Right atrium auricular region (tissue), 2 donors: ENCODE measurements at places on chromosomes 11 and 22. TPM values are rescaled to one million over a fixed set of nuclear protein-coding genes. Genes with fewer than 3 reads are reported as not detected.

The DCDC1 gene
- total RNA-seq: 0.15 TPM

The MS4A7 gene
- 27.7 TPM for total RNA-seq

The NLRP10 gene
- total RNA-seq: not detected

The RCE1 gene
- total RNA-seq: 8.1 TPM

The DUSP8 gene
- 4.4 TPM for total RNA-seq

The BRSK2 gene
- total RNA-seq: 0.19 TPM

The ADM2 gene
- total RNA-seq: 0.08 TPM

The VPREB3 gene
- not detected for total RNA-seq

The HIC2 gene
- 3.3 TPM for total RNA-seq

GRCh38 chr11:69860796-69861445 lies 41.7 kb upstream of the FGF3 start:
- H3K27me3 ChIP-seq: no peaks in the 10 kb centered on the region
- no peak for DNase-seq
- H3K4me1 ChIP-seq: no peaks in the 10 kb centered on the region
- no peaks in the 10 kb centered on the region for H3K36me3 ChIP-seq
- no peak overlapping the region for H3K27ac ChIP-seq

- no peaks in the 10 kb centered on the region for H3K4me1 ChIP-seq
- no peaks in the 10 kb centered on the region for H3K36me3 ChIP-seq
- no peak overlapping the region for H3K27ac ChIP-seq
- no peak overlapping the region for H3K4me3 ChIP-seq
- DNase-seq: no peak
Measured at GRCh38 chr11:57049749-57050148, 61.0 kb downstream of the OR5AK2 start.

GRCh38 chr11:87889126-87889525 lies 286.1 kb downstream of the RAB38 start:
- no peak overlapping the region for H3K4me3 ChIP-seq
- no peak overlapping the region for H3K27ac ChIP-seq
- no peaks in the 10 kb centered on the region for H3K27me3 ChIP-seq
- no peak for DNase-seq
- H3K36me3 ChIP-seq: no peaks in the 10 kb centered on the region
- H3K4me1 ChIP-seq: no peaks in the 10 kb centered on the region

DNA sequence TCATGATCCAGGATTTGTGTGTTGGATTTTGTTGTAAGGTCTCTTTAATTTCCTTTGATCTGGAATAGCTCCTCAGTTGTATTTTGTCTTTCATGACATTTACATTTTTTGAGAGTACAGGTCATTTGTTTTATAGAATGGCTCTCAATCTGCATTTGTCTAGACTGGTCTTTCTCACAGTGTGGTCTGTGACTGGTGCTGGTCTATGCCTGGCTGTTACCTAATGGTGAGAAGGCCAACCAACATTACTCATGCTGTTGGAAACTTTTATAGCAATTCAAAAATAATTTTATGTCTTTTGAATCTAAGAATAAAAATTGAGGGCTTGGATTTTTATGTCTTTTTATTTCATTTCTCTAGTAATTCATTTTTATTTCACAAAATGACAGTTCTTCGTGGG lies 3.9 kb upstream of the NCR3LG1 start:
- no peak for DNase-seq
- H3K27ac ChIP-seq: no peak overlapping the region
- H3K4me1 ChIP-seq: no peaks in the 10 kb centered on the region
- H3K4me3 ChIP-seq: no peak overlapping the region
- H3K36me3 ChIP-seq: no peaks in the 10 kb centered on the region

GRCh38 chr11:30435488-30435887 lies 112.6 kb downstream of the ARL14EP start:
- no peak overlapping the region for H3K4me3 ChIP-seq
- no peaks in the 10 kb centered on the region for H3K36me3 ChIP-seq
- no peaks in the 10 kb centered on the region for H3K27me3 ChIP-seq
- H3K27ac ChIP-seq: peak overlapping the region; percentile 24
- DNase-seq: no peak

GRCh38 chr11:113263458-113264259 lies 50.7 kb upstream of the TTC12 start:
- H3K4me1 ChIP-seq: peaks cover 14% of the 10 kb centered on the region
- H3K27ac ChIP-seq: no peak overlapping the region
- DNase-seq: no peak
- H3K27me3 ChIP-seq: no peaks in the 10 kb centered on the region
- H3K36me3 ChIP-seq: no peaks in the 10 kb centered on the region
- H3K4me3 ChIP-seq: no peak overlapping the region

DNA sequence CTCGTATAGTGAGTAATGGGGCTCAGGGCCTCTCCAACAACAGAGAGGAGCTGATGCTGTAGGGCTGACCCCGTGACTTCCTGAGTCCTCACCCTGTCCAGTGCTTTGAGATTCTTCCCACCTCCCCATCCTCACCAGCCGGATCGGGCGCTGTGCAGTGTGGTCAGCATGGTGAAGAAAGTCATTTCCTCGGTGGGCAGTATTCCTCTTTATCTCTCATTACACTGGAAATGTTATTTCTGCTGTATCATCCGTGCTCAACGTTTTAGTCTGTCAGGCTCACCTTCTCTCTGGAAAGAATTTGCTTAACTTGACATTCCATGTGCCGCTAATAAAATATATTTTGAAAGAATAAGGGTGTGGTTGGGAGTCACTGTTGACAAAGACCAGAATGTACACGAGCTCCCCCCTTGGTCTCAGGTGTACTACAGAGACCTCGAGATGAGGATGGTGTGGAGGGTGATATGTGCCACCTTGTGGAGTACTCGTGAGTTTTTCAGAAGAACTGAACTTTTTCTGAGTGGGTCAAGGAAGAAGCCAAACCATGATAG lies 25.7 kb upstream of the SCGB1A1 start:
- no peak for DNase-seq
- no peaks in the 10 kb centered on the region for H3K4me1 ChIP-seq
- no peaks in the 10 kb centered on the region for H3K27me3 ChIP-seq
- H3K4me3 ChIP-seq: no peak overlapping the region

DNA sequence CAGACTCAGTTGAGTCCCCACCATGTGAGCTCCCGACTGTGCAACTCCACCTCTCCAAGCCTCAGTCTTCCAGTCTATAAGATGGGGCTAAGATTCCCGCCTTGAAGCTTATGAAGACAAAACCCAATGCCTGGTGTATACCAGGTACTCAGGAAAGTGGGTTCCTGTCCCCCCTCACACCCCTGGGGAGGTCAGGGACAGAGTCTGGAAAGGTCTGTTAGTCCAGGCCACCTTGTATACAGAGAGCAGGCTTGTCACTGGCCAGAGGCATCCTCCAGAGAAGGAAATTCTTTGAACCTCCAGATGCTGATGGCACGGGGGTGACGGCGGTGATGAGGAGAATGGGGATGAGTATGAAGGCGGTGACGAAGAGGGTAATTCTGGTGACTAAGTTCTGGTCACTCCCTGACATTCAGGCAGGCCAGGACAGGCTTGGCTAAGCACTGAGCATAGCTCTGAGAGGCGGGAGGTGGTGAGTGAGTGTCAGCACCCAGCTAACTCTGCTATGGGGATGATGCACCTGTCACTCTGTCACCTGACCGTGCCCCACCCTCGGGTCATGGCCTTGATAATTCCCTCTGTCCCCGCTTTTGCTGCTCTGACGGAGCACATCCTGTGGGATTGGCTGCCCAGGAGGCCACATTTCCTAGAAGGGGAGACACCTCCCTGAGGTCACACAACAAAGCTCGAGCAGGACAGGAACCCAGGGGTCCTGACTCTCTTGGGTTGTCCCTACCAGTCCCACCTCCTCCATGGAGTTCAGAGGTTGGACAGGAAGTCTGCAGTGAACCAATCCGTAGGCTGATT lies 30.9 kb upstream of the CSNK1E start:
- H3K27ac ChIP-seq: no peak overlapping the region
- H3K4me3 ChIP-seq: no peak overlapping the region
- H3K36me3 ChIP-seq: no peaks in the 10 kb centered on the region
- peak; percentile 58 for DNase-seq
- no peaks in the 10 kb centered on the region for H3K4me1 ChIP-seq
- H3K27me3 ChIP-seq: no peaks in the 10 kb centered on the region

- no peak overlapping the region for H3K27ac ChIP-seq
- H3K36me3 ChIP-seq: no peaks in the 10 kb centered on the region
- no peak for DNase-seq
- no peaks in the 10 kb centered on the region for H3K4me1 ChIP-seq
- H3K27me3 ChIP-seq: no peaks in the 10 kb centered on the region
Measured at GRCh38 chr11:44880511-44880910, 70.2 kb downstream of the TP53I11 start.

DNA sequence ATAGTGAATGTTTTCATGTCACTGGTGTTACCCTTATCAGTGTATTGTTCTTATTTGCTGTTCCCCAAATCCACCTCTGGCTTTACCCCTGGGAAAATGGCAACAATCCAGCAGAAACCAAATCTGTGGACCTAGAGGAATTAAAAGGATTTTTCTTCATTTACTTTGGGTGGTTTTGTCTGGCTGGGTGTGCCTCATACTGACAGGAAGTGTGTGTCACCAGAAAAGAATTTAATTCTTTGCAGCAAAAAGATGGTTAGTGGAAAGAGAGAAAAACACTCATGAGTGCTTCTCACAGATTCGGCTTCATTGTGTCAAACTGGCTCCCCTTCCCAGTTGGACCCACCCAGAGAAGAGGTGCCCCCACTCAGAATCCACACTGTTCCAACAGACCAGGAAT lies 38.9 kb downstream of the FZD4 start:
- peak overlapping the region; percentile 70 for H3K27ac ChIP-seq
- H3K4me3 ChIP-seq: no peak overlapping the region
- no peak for DNase-seq
- no peaks in the 10 kb centered on the region for H3K27me3 ChIP-seq

GRCh38 chr22:38412435-38413084 lies 42.4 kb downstream of the KCNJ4 start:
- no peaks in the 10 kb centered on the region for H3K27me3 ChIP-seq
- DNase-seq: peak; percentile 57
- H3K4me1 ChIP-seq: peaks cover 26% of the 10 kb centered on the region

GRCh38 chr22:44583061-44583760 lies 85.2 kb upstream of the RTL6 start:
- no peak overlapping the region for H3K4me3 ChIP-seq
- no peak overlapping the region for H3K27ac ChIP-seq
- H3K27me3 ChIP-seq: no peaks in the 10 kb centered on the region
- H3K36me3 ChIP-seq: no peaks in the 10 kb centered on the region
- no peak for DNase-seq

DNA sequence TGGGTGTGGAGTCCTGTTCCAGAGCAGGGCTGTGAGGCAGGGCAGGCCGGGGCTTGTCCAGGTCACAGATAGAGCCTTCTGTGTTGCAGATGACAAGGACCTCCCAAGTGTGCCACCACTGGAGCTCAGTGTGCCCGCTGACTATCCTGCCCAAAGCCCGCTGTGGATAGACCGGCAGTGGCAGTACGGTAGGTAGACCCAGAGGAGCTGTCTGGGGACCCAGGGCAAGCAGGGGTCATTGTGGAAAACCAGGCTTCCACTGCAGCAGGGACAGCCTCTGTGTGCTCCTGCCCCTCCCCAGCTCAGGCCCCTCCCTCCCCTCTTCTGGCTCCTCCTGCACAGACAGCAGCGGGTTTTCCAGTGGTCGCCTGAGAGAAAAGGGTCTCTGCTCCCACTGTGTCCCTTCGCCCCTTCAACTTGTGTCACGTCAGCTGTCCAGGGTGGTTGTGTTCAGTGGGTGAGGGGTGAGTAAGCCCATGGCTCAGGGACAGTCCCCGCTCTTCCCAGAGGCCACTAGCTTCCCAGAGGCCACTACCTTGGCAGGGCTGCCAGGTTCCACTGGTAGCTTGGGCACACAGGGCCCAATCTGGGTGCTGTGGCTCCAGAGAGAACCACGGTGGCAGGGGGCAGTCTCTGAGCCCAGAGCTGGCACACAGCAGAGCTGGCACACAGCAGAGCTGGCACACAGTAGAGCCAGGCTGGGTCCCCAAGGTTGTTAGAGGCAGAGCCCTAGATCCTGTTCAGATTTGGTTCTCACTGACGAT lies 78.4 kb downstream of the MED15 start:
- H3K36me3 ChIP-seq: peaks cover 55% of the 10 kb centered on the region
- no peak for DNase-seq
- no peak overlapping the region for H3K27ac ChIP-seq
- no peaks in the 10 kb centered on the region for H3K27me3 ChIP-seq

DNA sequence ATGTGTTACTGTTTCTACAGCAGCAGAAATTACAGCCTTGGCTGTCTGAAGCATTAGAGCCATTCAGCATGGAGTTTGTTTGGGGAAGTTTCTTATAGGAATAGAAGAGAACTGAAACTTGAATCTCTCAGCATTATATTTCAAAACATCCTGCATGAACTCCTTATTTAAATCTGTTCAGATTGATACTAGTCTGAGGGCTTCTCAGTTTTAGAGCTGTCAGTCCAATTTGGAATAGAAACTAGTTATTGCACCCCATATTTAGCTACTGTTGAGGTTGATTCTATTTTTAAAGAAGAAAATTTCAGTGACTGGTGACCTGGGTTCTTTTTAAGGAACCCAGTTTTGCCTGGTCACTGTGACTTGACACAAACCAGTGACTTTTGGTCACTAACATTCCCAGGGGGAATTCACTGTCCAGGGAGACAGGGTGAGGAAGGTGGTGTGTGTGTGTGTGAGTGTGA lies 126.0 kb upstream of the TTC12 start:
- H3K36me3 ChIP-seq: no peaks in the 10 kb centered on the region
- no peak for DNase-seq
- H3K27ac ChIP-seq: peak overlapping the region; percentile 18
- no peak overlapping the region for H3K4me3 ChIP-seq
- H3K27me3 ChIP-seq: no peaks in the 10 kb centered on the region
- peaks cover 59% of the 10 kb centered on the region for H3K4me1 ChIP-seq

DNA sequence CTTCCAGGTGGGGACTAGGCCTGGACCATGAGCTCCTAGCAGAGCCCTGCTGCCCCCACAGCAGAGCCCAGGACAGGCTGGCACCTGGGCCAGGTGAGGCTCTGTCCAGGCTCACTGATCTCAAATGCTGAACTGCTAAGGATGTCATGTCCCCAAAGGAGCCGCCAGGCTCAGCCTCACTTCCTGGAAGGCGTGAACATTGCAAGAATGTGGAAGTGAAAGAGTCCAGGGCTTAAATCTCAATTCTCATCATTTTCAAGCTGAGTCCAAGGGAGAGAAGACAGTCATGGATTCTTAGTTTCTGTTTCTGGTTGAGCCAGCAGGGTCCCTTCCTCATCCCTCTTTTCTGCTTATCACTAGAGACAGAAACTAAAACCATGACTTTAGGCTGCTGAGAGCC lies 5.0 kb downstream of the ASCL2 start:
- H3K4me1 ChIP-seq: no peaks in the 10 kb centered on the region
- peaks cover 15% of the 10 kb centered on the region for H3K27me3 ChIP-seq
- no peaks in the 10 kb centered on the region for H3K36me3 ChIP-seq
- H3K27ac ChIP-seq: no peak overlapping the region
- no peak overlapping the region for H3K4me3 ChIP-seq
